ENCODE measurements at places on chromosomes 4 and X.

DNA sequence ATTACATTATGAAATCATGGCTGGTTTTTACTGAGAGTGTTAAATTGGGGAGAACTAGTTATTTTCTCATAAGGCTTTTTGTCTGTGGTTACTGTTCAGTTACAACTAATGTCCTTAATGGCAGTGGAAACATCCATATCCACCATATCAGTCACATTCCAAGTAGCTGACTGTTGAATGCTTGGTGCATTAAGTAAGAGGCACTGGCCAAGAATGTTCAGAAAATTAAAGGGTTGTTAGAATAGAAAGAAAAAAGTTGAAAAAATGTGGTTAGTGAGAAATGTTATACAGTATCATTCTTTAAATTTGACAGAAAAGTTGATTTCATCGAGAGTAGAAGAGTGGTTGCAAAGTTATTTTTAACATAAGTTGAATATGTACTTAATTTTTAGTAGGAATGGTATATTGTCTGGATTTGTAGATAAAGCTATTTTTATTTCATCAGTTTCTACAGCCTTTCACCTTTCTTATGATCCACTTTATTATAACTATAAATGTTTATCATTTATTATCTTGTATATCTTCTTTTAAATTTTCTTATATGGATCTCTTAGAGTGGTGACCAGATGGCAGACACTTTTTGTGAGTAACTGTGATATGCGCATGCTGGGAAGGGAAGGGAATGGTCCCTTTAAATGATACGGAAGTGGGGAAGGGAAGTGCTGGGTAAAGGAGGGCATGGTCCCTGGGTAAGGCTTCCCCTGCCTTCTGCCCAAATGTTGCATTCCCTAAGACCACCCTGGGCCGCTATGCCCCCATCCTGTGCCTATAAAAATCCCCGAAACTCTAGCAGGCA, 2407.1 kb downstream of the ARAP2 start:
- DNase-seq: no peak

GRCh38 chr4:26916195-26916594, 55.6 kb downstream of the STIM2 start:
- no peak for DNase-seq

DNA sequence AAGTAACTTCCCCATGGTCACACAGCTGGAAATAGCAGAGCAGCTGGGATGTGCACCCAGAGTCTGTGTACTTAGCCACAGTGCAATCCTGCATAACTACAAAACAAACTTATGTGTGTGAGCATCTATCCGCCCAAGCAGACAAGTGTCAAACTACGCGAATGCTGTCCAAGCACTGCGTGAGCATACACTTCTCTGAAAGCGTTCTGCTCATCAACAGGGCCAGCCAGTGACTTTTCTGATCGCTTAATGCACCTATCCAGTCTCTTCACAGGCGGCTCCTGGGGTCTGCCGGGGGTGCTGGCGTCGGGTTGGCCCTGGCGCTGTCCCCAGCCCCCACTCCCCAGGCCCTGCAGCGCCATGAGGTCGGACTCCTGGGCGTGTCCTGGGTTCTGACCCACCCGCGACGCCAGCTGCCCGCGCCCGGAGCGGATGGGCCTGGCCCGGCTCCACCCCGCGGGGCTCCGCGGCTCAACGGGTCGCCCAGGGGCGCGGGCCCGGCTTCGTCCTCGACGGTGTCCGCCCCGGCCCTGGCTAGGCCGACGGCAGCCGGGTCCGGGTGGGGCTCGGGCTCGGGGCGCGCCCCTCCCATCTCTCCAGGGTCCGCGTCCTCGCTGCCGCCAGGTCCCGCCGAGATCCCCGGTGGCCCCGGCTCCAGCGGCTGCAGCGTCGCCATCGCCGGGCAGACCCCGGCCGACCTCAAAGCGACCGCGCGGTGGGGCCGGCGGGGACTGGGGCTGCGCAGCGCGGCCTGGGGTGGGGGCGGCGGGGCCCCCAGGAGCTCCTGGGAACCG, 1.3 kb upstream of the ZNF141 start:
- peak; percentile 80 for DNase-seq

- DNase-seq: no peak
Measured at GRCh38 chr4:87243426-87244053, 23.1 kb upstream of the KLHL8 start.

DNA sequence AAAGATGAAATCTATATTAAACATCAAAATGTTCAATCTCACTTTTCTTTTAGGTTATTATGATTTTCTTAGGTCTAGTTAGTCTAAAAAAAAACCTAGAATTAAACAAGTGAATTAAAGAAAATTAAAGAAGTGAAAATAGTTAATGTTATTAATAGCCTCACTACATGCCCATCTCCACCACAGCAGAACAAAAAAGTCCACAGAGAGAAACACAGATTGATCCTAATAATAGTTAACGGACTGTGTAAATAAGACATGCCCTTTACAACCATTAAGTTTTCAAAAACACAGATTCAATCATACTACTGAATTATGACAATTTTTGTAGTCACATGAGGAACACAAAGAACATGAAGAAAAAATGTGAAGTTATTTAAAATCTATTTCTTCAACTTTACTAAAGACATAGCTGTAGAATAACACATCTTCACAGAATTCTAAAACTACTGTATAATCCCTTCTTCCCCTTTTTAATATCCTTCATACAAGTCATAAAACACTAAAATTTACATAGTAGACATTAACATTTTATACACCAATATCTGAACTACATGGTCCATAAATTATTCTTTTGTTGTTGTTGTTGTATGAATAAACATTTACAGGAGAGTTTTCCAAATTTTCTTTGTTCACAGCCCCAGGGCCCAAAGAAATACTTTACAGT, 15.3 kb downstream of the HELQ start:
- no peak for DNase-seq

- DNase-seq: no peak
Measured at GRCh38 chr4:77776182-77777134, 42.7 kb downstream of the CNOT6L start.

DNA sequence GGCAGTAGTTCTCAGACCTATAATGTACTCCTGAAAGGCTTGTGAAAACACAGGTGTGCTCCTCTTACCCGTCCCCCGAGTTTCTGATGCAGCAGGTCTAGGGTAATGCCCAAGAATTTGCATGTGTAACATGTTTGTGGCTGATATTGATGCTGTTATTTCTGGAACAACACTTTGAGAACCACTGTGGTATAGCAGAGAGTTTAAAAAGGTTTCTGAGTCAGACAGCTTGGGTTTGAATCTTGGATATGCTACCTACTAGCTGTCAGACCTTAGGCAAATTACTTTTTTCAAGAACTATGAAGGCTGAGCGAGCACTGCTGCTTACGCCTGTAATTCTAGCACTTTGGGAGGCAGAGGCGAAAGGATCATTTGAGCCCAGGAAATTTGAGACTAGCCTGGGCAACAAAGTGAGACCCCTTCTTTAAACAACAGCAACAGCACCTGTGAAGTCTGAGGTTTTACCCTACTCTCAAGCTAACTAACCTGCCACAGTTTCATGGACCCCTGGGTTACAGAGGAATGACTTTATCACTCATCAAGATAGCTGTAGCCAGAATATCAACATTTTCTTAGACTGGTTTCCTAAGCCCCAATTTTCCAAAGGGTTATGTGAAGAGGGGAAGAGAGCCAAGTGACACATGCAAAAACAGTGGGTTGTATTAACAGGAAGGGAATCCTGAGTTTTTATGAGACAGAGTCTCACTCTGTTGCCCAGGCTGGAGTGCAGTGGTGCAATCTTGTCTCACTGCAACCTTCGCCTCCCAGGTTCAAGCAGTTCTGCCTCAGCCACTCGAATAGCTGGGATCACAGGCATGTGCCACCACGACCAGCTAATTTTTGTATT, 5.1 kb downstream of the AFF1 start:
- no peak for DNase-seq

DNA sequence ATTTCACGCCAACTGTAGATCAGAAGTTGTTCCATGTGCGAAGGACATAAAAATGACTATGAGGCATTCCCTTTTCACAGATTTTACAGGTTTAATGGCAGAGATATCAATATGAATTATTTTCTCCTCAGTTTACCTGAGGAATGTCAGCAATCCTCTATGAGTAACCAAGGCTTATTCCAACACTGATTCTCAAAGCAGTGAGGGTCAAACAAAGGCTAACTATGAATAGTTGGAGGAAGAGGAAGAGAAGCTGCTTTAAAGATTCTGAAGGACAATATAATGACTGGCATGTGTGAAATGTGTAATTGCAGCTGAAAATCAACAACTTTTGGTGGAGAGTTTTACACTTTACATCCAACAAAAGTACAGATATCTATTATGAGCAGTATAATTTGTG, 29.1 kb downstream of the NAF1 start:
- DNase-seq: no peak

GRCh38 chrX:80799584-80799983, 10.1 kb downstream of the BRWD3 start:
- no peak for DNase-seq

DNA sequence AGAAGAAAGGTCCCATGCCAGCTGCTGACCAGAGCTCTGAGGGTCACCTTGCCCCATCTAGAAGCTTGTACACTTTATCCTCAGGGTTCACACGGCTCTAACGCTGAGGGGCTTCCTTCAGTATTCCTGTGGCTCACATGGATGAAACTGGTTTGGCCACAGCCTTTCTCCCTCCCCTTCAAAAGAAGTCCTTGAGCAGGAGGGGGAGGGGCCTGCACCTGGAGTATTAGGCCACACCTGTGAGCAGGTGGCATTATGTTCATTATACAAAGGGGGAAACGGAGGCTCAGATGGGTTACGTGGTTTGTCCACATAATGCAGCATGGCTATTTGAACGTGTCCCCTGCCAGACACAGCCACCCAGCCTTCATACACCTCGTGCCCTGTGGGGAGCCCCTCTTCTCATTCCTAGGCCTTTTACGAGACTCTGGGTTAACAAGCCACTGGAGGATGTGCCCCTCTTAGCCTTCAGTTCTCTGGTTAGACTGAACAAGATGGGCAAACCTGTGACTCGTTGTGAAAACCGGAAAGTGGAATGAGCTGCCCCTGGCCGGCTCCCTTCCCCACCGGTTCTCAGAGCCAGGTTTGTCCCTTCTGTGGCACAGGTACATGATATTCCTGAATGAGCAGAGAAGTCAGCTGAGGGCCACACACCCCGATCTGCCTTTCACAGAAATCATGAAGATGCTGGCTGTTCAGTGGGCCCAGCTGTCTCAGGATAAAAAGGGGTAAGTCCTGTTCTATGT, 27.2 kb upstream of the JAKMIP1 start:
- DNase-seq: no peak

DNA sequence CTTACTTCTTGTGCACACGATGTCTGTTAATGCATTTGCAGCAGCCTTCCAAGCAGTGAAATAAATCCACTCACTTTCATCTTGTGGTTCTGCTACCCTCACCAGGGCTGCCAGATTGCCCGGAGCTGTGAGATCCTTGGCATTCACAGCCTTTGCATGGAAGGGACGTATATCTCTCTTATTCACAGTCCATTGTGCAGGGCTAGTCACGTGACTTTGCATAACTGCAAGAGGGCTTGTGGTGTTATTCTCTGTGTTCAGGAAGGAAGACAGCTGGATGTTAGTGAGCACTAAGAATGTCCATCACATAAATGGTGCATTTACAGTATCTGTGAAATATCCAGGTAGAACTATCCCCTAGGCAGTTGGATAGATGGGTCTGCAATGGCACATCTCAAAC, 96.5 kb upstream of the BEND4 start:
- no peak for DNase-seq

DNA sequence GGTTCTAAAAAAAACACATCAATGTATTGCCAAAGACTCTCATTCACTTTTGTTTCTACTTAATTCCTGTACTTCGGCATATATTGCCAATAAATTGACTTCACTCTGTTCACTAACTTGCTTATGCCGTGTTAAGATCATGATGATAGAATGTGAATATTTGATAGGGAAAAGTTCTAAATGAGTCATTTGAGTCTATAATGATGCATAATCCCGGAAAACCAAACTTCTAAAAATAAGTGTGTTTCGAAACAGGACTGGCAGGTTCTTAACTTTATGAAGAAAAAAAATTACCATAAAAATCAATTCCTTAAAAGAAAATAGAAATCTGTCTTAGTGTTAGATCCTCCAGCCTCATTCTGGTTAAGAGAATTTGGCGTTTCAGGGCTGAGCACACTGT, 387.5 kb upstream of the FTHL17 start:
- no peak for DNase-seq

DNA sequence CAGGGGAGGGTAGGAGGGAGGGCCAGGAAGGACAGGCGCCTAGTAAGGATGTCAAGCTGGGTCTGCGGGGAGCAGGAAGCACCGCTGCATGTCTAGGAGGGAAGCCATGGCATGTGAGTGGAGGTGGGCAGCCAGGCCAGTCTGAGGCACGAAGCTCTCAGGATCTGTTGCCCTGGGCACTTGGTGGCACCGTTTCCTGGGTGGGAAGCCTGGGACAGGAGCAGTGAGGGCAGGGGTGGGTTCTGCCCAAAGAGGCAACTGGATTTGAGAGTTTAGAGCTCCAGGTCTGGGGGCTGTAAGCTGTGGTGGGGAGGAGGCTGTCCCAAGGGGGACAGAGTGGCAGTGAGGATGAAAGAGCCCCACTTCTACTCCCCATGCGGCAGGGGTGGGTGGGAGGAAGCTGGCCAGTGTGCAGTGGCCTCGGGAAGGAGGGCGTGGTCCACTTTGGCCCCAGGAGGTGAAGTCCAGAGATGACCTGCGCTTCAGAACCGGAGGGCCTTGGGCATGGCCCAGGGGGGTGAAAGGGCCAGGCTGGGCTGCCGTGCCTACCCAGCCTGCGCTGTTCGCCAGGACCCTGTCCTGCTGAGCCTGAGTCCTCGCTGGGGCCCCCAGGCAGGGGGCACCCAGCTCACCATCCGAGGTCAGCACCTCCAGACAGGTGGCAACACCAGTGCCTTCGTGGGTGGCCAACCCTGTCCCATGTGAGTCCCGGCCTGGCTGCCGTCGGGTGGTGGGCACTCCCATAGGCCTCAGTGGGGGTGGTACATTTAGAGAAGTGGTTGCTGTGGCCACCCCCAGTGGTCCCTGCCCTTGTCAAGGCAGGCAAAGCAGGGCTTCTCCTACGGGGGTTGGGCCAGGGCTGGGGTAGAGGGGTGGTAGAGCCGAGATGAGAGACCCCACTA, 8.3 kb upstream of the SRPK3 start:
- no peak for DNase-seq

GRCh38 chr4:148503681-148504080, 61.5 kb upstream of the NR3C2 start:
- no peak for DNase-seq

- DNase-seq: no peak
Measured at GRCh38 chr4:95061220-95061619, 303.5 kb downstream of the BMPR1B start.

- no peak for DNase-seq
Measured at GRCh38 chr4:98659741-98660462, 1.5 kb upstream of the TSPAN5 start.

GRCh38 chr4:76125816-76126215, 22.4 kb downstream of the NUP54 start:
- no peak for DNase-seq

DNA sequence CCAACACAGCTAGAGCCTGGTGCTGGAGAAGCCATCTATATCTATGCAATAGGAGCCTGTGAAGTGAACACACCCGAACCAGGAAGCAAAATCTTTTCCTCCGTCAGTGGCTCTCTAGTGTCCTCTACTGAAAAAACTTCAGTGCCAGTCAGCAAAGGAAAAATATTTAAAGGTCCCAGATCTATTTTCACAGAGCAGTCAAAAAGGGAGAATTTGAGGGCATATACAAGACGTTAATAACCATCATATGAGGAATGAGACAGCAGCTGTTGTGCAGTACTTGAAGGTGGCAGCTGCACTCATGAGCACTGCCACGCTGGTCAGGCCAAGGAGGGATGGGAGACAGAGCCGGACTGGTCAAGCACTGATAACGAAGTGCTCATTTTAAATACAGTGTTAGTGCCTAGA, 14.4 kb downstream of the MCUB start:
- DNase-seq: no peak
